ENCODE measurements at places on chromosomes 12 and 14. TPM values are rescaled to one million over a fixed set of nuclear protein-coding genes. Genes with fewer than 3 reads are reported as not detected.
A peak's percentile ranks its signal among the peaks of the same experiment; 100 is the strongest.

DNA sequence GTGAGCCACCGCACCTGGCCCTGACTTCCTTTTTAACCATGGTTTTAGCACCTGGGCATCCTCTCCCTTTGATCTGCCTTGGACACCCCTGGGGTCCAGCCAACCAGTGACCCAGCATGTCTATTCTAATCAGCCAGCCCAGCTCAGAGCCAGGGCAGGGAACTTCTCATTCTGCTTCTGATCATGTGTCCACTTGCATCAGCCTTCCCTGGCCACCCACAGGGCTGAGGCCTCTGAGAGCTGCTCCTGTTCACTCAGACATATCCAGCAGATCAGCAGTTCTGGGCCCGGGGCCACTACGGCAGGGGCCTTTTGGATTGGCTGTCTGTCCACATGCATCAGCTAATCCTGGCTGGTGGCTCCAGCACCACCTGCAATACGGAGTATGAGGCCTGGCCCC is 117.9 kb upstream of the MAP1LC3B2 start:
- no peak overlapping the region for H3K4me3 ChIP-seq
- H3K27ac ChIP-seq: no peak overlapping the region
- DNase-seq: no peak
- H3K27me3 ChIP-seq: no peaks in the 10 kb centered on the region
- no peaks in the 10 kb centered on the region for H3K36me3 ChIP-seq

DNA sequence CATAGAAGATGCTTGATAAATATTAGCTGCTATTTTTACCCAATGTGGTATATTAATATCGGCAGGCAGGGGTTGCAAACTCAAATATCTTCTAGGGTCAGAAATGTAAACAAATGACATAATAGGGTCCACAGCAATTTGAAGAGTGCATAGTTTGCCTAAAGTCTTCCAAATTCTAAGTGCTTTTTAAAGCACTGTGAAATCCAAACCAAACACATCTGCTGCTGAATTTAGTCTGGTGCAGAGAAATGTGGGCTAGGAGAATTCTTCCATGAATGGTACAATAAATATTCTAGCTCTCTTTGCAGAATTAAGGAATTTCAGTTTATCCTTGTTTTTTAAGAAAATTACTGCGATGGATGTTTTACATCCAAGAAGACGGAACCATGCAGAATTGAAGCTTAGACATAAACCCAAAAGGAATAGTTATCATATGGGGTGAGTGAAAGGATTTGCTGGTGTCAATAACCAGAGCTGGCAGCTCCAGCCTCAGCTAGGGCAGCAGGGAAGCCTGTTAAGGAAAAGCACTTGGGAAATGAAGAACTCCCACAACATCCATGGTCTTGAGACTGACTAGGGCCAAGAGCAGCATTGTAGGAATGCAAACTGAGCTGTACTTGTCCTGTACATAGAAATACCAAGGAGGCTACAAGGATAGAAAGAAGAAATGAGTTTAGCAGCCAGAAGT is 65.5 kb downstream of the PTPRR start:
- no peak overlapping the region for H3K4me3 ChIP-seq
- H3K27me3 ChIP-seq: no peaks in the 10 kb centered on the region
- no peak overlapping the region for H3K27ac ChIP-seq
- H3K36me3 ChIP-seq: no peaks in the 10 kb centered on the region
- no peak for DNase-seq
- no peaks in the 10 kb centered on the region for H3K4me1 ChIP-seq

DNA sequence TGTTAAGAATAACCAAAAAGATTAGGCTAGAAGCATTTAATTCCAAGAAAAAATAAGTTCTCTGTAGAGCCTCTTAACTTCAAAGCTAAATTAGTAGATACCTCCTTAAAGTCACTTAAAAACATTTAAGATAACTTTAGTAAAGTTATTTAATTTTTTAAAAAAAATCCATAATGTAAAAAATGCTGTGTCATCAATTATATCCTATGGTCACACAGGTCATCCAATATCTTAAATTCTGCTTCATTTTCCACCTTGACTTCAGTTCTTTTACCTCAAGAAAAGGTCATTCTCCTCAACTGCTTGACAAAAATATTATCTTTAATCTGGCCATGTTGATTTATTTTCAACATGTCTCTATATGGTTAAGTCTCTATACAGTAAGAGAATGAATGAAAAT is 274.3 kb downstream of the PRKD1 start:
- DNase-seq: no peak
- no peaks in the 10 kb centered on the region for H3K36me3 ChIP-seq
- H3K4me3 ChIP-seq: no peak overlapping the region
- H3K27ac ChIP-seq: no peak overlapping the region
- no peaks in the 10 kb centered on the region for H3K27me3 ChIP-seq

- H3K4me1 ChIP-seq: no peaks in the 10 kb centered on the region
- no peaks in the 10 kb centered on the region for H3K36me3 ChIP-seq
- no peak overlapping the region for H3K4me3 ChIP-seq
- H3K27me3 ChIP-seq: no peaks in the 10 kb centered on the region
Measured at GRCh38 chr14:63647696-63648410, 6.2 kb upstream of the WDR89 start.

DNA sequence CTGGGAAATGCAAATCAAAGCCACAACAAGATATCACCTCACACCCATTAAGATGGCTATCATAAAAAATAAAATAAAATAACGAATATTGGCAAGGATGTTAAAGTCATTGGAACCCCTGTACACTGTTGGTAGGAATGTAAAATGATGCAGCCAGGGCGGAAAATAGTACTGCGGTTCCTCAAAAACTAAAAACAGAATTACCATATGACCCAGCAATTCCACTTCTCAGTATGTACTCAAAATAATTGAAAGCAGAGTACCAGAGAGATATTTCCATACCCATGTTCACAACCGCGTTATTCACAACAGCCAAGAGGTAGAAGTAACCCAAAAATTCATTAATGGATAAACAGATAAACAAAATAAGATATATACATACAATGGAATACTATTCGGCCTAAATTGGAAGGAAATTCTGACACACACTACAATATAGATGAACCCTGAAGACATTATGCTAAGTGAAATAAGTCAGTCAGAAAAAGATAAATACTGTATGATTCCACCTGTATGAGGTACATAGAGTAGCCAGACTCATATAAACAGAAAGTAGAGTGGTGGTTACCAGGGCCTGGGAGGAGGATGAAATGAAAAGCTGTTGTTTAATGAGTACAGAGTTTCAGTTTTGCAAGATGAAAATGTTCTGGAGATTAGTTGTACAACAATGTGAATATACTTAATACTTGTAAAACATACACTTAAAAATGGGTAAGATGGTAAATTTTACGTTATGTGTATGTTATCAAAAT is 84.6 kb downstream of the TXNDC16 start:
- no peaks in the 10 kb centered on the region for H3K36me3 ChIP-seq
- no peak for DNase-seq
- H3K27me3 ChIP-seq: no peaks in the 10 kb centered on the region
- no peaks in the 10 kb centered on the region for H3K4me1 ChIP-seq
- no peak overlapping the region for H3K27ac ChIP-seq

- peak; percentile 74 for DNase-seq
- no peaks in the 10 kb centered on the region for H3K27me3 ChIP-seq
- H3K36me3 ChIP-seq: no peaks in the 10 kb centered on the region
- H3K27ac ChIP-seq: peak overlapping the region; percentile 29
- H3K4me1 ChIP-seq: no peaks in the 10 kb centered on the region
Measured at GRCh38 chr14:99779751-99780150, 13.5 kb upstream of the EML1 start.

DNA sequence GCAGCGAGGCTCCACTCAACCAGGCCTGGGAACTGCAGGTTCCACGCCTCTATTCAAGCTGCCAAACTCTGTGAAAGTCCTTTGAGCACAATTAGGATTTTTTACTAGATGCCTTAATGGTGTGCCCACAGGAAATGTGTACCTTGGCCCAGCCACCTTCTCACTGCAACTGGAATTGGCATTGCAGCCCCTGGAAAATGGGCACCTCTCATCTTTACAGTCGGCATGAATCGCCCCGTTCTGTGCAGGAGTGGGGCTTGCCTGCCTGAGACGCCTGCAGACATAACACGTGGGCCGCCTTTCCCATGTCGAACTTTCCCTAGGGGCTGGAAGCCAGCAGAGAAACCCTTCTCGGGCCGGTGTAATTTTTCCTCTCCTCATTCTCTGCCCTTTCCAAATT is 42.0 kb upstream of the ELK3 start:
- DNase-seq: no peak
- no peak overlapping the region for H3K4me3 ChIP-seq
- H3K27me3 ChIP-seq: no peaks in the 10 kb centered on the region
- no peak overlapping the region for H3K27ac ChIP-seq

DNA sequence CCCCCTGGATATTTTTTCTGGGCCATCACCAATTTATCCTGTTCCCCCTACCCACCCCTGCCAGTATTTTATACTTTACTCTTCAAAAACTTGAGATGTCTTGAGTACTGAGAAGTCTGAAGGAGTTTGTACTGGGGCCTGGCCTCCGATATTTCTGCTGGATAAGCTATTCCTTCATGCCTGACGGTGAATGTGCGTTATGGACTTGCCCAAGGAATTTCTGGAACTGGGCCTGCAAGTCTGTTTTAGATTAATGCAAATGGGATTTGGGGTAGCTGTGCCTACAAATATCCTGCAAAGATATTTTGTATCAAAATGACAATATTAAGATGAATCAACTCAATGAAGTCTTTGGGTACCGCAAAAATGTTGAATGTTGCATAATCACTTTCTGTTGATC is at the start of gene PTCSC3:
PTCSC3 (minus strand) TSS at position 199 of the 400 bp plus-strand sequence.
- no peaks in the 10 kb centered on the region for H3K27me3 ChIP-seq
- no peak for DNase-seq
- no peak within 1 kb of the TSS for H3K4me3 ChIP-seq
- H3K36me3 ChIP-seq: no peaks in the 10 kb centered on the region

- no peak overlapping the region for H3K4me3 ChIP-seq
- no peaks in the 10 kb centered on the region for H3K4me1 ChIP-seq
- DNase-seq: no peak
- H3K36me3 ChIP-seq: no peaks in the 10 kb centered on the region
Measured at GRCh38 chr14:78455896-78456435, 285.8 kb downstream of the NRXN3 start.

DNA sequence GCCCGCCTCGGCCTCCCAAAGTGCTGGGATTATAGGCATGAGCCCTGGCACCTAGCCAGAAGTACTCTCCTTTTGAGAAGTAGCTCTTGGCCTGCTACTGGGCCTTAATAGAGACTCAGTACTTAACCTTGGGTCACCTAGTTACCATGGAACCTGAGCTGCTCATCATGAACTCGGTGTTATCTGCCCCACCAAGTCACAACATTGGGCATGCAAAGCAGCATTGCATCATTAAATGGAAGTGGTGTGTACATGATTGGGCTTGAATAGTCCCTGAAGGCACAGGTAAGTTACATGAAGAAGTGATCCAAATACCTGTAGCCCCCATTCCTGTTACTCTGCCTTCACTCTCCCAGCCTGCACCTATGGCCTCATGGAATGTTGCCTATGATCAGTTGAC is 18.0 kb upstream of the ATF7 start:
- no peaks in the 10 kb centered on the region for H3K27me3 ChIP-seq
- no peaks in the 10 kb centered on the region for H3K36me3 ChIP-seq

DNA sequence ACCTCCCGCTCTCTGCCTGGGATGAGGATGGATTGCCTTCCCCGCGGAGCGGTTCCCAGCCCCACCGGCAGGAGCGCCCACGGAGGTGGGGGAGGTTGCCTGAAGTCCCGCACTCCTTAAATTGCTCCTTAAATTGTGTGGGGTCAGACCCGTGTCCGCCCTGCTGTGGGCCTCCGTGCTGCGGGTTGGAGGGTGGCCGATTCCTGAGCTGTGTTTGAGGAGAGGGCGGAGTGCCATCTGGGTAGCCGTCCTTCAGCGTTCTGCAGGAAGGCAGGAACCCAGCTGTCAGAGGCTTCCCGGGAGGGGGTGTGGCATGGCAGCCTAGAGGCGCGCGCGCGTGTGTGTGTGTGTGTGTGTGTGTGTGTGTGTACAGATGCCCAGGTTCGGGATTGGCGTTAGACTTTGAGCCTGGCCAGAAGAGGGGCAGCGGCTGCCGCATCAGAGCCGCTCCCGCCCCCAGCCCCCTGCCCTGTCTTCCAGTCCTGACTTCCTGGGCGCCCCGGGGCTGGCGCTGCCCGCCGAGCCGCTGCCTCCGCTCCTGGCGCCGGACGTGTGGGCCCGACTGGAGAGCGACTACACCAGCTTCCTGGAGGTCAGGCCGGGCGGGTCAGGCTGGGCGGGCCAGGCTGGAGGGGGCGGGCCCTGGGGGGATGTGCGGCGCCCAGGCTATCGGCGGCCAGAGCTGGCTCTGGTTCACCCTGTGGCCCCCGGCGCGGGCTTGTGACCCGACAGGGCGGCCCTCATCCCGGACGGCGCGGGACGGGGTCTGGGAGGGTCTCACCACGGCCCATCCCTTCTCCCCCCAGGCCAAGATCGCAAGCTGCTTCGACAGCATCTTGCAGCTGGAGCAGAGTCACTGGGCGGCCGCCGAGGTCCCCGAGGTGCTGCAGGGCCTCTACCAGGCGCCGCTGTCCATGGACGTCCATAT is 9.2 kb downstream of the EXOC3L4 start:
- H3K4me1 ChIP-seq: peaks cover 9% of the 10 kb centered on the region
- peak overlapping the region; percentile 11 for H3K4me3 ChIP-seq

DNA sequence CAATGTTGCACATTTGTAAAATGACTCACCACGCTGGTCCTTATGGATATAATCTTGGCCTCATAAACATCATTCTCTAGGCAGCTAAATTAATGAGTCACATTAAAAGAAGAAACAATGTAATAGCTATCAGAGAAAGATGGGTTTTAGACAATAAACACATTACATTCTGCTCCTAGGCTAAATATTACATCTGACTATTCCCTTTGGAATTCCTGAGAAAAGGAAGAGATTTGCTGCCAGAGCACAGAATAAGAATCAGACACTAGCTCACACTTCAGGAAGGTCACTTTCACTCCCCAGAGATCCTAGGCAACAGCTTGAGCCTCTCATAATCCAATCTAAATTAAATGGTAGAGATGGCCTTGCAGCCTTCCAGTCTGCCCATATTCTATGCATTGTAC is 218.2 kb downstream of the PTPRO start:
- no peaks in the 10 kb centered on the region for H3K36me3 ChIP-seq
- H3K4me3 ChIP-seq: no peak overlapping the region
- peaks cover 3% of the 10 kb centered on the region for H3K4me1 ChIP-seq

- H3K4me1 ChIP-seq: no peaks in the 10 kb centered on the region
- no peak overlapping the region for H3K4me3 ChIP-seq
- no peak overlapping the region for H3K27ac ChIP-seq
- DNase-seq: peak; percentile 29
- H3K36me3 ChIP-seq: no peaks in the 10 kb centered on the region
Measured at GRCh38 chr12:107057071-107057834, 36.1 kb downstream of the CRY1 start.

RIPK3 gene
- 0.33 TPM for total RNA-seq

EGLN3 gene
- 1.8 TPM for total RNA-seq

SDS gene
- not detected for total RNA-seq

DPY19L2 gene
- total RNA-seq: 4.4 TPM

GPR132 gene
- 0.26 TPM for total RNA-seq
